ENCODE measurements at places on chromosomes 1 and 21.

DNA sequence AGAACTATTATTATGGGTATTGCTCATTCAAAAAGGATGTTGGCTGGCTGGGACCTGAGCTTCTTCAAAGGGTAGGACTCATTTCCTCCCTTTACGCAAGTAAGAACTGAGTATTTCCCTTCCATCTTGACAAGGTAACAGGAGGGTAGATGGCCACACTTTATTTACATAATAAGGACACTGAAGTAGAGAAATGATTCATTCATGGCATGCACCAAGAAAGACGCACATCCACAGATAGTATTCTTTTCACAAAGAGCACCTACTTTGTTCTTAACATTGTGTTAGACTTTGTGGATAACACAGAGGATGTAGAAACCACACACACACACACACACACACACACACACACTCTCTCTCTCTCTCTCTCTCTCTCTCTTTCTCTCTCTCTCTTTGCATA, 82.9 kb downstream of the FAM78B start:
- no peak for DNase-seq

DNA sequence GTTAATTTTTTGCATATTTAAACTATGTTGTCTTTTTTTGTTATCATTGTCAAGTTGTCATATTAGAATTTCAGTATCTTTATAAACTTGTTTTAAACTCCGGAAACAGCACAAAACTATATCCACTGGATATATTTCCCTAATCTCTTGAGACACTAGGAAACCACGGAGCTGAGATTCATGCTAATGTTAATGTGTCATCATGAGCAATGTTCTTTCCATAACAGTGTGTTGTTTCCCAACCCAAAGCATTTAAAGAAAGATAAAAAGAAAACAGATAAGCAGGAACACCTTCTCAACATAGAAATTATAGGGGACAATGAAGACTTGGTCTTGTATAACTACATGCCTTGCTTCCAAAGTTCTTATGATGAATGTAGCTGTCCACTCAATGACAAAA, 626.2 kb upstream of the TMPRSS15 start:
- DNase-seq: no peak

GRCh38 chr1:206713910-206714312, 29.2 kb downstream of the MAPKAPK2 start:
- DNase-seq: no peak

- no peak for DNase-seq
Observed at GRCh38 chr1:58708166-58708565, 8.3 kb upstream of the MYSM1 start.

DNA sequence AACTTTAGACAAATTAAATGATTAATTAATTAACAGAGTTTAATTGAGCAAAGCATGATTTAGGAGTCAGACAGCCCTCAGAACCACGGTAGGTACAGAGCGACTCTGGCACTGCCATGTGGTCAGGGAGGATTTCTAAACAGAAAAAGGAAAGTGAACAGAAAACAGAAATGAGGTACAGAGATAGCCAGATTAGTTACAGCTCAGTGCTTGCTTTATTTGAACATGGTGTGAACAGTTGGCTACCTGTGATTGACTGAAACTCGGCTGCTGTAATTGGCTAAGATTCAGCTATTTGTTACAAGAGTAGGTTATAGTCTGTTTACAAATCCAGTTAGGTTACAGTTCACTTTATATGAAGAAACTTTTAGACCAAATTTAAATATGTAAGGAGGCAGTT, 163.0 kb upstream of the TNR start:
- DNase-seq: no peak

GRCh38 chr21:36115138-36115730, 19.6 kb upstream of the CBR3 start:
- DNase-seq: no peak

- DNase-seq: peak; percentile 75
Observed at GRCh38 chr1:3910857-3911845, 11.1 kb upstream of the C1orf174 start.

DNA sequence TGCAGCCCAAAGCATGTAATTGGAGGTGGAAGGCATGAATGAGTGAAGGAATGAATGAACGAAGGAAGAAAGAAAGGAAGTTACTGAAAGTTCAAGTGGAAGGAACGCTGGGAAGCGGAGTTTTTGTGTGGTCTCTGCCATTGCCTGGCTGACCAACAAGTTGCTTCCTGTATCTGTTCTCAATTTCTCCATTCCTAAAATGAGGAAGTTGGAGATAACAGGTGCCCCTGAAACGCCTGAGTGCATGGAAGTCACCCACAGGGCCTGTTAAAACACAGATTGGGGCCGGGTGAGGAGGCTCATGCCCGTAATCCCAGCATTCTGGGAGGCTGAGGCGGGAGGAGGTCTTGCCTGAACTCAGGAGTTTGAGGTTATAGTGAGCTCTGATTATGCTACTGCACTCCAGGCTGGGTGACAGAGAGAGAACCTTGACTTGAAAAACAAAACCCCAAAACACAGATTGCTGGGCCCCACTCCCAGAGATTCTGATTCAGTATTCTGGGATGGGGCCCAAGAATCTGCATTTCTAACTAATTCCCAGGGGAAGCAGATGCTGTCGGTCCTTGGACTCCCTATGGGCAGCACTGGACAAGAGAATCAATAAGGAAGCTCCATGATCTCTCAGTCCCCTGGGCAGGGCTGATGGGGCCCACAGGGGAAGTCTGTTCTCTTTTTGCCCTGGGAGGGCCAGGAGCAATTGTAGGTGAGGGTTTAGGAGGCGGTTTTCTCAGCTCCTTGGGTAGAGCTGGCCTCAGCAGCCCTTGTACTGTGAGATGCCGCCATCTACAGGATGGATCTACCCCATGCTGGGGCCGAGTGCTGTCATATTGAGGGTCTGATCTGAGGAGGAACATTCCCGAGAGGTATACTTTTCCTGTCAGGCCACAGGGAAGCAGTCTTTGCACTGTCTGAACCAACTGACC, 3.3 kb upstream of the CNR2 start:
- no peak for DNase-seq

All from Right ventricle myocardium inferior (tissue), 1 donor.